CD4-positive, alpha-beta T cell treated with Interleukin-2 at 100 ng/mL for 4 hours (primary cell): ENCODE measurements at places on chromosomes 6 and 20.

GRCh38 chr20:40806929-40807820 lies 118.1 kb upstream of the MAFB start:
- no peak for DNase-seq

GRCh38 chr6:99478483-99478882 lies 36.7 kb downstream of the USP45 start:
- DNase-seq = no peak

DNA sequence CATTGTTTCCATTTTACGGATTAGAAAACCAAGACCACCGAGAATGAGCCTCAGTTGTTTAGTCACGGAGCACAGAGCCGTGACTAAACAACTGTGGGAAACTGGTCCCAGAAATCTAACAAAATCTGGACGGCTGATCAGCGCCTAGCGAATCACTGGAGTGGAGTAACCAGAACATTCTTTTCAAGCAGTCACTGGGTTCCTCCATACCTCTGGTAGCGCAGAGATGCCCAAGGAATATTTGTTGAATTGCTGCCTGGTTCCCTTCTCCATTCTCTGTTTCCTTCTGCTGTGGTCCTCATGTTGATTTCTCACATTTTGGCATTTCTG lies 62.0 kb downstream of the GPX5 start:
- DNase-seq = no peak

- no peak for DNase-seq
These were observed 361.5 kb downstream of the EPM2A start for GRCh38 chr6:145373826-145374225.

DNA sequence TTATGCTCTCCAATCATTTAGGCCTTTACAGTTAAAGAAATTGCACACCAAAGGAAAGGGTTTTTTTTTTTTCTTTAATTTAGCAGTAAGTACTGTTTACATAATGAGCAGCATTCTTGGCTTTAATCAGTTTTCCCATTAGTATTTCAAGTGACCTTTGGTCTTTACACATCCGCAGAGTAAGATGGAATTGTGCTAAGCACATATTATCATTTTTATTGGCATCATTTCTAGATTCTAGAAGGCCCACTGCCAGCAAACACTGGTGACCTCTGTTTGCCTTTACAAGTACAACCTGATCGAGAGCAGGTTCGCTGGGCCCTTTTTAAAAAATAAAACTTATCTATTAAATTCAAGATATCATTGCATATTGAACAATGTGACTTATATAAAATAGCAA lies 104.3 kb downstream of the ADGRG6 start:
- DNase-seq = no peak

- no peak for DNase-seq
These were observed 146.8 kb downstream of the RPS12 start for GRCh38 chr6:132961122-132961521.

DNA sequence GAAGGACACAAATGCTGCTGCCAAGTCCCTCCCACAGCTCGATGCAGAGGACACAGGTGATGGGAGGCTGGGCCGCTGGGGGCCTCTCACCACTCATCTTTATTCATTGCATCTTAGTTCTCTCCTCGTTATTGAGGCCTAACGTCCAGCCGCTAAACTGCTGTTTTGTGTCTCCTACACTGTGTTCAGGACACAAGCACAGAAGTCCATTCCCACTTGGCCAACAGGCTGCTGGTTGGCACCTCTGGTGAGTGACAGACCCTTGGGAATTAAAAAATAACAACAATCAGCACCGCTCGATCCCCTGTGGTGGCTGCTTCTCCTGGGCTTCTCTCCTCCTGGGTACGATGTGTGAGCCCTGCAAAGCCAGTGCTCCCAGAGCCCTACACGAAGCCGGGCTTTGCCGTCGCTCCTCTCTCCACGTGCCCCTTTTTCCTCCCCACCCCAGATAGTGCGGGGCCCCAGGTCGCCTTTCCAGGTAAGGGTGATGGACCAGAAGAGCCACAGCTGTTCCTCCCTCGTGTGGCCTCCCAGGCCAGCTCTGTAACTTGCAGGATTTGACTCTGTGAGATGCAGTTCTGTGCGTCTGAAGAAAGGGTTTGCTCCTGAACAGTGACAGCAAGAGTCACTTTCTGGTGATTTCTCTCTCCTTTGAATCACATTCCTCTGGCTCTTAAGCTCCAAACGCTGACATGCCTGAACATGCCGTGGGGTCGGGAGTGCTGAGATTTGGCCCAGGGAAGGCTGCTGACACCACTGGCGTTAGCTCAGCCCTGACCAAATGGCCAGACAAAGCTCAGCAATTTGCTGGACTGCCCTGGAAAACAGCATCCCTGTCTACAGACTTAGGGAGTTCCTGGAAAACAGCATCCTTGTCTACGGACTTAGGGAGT lies 59.3 kb downstream of the DLL1 start:
- DNase-seq = no peak

GRCh38 chr20:41497186-41497895 lies 120.8 kb downstream of the CHD6 start:
- no peak for DNase-seq

DNA sequence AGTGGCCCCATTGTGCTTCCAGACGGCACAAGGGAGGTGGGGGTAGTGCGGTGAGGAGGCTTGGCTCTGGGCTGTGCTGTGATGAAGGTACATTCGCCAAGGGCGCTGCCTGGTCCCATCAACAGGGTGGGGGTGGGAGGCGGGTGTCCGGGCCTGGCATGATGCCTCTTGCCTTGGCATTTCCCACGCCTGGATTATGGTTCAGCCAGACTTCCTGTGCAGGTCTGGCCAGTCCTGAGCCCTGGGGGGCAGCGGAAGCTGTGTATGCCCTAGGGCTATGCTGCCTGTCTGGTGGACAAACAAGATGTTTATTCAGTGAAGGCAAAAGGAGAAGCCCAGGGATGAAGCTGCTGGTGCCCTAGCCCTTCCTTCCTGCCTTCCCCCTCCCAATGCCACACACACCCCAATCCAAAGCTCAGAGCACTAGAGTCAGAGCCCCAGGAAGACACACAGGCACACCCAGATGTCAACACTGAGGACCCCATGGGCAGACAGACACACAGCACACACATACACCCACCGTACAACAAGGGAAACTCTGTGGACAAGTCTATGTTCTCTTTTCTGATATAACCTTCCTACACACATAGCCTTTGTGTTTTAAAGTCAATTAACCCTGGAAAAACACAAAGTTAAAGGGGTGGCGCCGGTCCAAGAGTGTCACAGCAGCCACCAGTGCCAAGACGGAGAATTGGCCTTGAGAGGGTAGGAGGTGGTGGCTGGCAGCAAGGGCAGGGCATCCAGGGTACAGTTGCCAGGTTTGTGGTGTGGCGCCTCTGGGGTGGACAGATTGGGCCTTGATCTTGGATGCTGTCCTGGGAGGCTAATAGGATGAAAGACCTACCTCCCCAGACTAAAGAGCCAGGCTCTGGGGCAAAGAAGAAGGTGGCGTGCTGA lies 54.7 kb upstream of the SAYSD1 start:
- DNase-seq = no peak

DNA sequence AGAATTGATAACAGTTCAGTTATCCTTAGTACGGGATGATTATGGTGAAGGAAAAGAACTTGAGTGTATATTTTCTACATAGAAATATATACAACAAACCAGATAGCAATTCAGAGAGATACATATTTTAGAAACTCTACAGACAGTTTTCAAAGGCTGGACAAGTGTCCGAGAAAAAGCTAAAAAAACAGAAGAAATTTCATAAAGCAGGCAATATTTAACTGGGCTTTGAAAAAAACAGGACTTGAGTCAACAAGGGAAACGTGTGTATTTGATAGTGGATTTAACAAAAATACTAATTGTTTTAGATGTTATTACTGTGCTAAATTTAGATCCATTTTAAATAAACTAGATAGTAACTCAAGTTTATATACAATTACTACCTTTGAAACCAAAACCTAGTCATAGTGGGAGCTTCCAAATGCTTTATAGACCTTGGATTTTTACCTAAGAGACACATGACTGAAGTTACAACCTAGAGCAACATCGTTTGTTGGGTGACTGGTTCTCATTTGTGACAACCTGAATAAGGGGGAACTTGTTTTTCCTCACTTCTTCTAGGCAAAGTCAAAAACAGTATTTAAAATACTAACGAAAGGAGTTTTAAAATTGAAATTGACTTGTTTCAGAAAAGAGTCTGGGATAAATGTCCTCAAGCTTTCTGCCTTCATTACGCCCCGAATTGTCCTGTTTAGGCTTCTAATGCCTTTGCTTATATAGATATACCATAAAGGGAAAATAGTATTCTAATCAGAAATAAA lies 116.7 kb upstream of the PRSS16 start:
- DNase-seq = no peak

DNA sequence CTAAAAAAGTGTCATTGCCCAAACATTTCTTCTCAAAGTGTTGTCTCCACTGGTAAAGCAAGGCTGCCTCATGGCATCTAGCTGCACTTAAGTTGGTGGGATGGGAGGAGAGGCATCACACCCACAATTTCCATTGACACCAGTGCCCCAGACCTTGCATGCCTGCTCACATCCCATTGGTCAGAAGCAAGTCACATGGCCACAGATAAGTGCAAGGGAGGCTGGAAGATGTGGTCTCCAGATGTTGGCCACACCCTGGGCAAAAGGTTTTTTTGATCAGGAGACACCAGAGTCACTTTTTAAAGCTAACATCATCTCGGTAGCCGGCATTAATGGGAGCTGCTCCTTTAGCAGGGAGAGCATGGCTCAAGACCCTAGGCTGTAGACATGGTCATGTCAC lies 157.1 kb upstream of the CST7 start:
- no peak for DNase-seq

DNA sequence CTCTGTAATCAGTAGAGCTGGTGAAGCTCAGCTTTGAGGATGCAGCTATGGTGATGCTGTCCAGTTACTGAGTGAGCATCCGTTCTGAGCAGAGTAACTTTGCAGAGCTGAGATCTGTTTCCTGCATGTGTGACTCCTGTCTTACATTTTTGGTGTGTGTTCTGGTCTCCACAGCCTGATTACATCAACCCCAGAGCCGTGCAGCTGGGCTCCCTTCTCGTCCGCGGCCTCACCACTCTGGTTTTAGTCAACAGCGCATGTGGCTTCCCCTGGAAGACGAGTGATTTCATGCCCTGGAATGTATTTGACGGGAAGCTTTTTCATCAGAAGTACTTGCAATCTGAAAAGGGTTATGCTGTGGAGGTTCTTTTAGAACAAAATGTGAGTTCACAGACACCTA lies 81.6 kb downstream of the FAM120B start:
- DNase-seq = no peak

DNA sequence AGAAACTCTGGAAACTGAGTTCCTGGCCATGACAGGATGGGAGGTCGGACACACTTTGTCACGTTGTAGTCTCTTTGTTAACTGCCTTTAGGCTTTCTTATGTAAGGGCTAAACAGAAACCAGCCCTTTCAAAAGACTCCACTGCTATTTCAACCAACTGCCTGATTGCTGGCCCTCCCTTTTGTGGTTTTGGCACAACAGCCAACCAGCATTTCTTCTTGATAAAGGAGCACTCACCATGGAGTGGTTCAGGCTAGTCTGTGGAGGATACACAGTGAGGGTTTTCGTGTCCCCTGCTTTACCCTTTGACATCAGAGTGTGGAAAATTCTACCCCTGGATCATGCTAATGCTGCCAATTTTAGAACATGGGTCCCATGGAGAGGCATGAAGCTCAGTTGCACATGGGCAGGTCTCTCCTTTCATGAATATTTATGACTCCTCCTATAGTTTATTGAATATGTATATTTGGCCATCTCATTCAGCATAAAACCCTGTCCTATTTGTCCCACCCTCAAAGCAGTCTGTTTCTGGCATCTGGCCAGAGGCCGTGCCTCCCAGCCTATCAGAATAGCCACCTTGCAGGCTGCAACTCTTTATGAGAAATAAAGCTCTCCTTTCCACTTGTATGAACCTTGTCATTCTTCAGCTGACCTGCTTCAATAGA lies 148.3 kb downstream of the HS3ST5 start:
- DNase-seq = no peak

DNA sequence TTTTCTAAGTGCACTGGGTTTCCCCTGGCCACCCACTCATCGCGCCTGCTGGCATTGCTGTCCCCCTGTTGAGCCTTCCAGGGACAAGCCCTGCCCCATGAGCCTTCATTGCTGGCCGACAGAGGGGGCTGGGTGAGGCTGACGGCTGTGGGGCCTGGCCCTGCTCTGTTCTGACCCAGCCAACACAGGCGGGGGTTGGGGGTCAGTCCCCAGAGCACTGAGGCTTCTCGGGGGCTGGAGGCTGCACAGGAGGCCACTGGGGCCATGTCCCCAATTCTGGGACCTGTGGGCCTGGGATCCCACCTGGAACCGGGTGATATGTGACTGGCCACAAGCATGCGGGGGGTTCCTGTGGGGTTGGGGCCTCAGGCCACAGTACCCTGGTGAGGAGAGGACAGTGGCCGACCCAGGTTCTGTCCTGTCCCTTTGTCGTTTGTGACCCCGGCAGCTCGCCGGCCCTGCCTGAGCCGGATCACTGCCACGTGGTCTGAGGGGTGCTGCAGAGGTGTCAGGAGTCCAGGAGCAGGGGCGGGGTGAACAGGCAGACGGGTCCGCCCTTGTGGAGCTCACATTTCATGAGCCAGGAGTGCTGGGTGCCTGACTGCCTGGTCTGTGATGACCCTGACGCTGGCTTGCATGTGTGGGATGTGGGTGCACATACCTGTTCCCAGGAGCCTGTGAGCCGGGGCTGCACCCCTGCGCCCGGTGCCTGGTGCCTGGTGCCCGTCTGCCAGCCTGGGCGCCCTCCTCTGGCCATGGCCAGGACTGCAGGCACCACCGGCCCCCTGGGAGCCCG lies 2.1 kb upstream of the COL20A1 start:
- peak; percentile 44 for DNase-seq

GRCh38 chr6:39074486-39074885 lies 25.9 kb downstream of the GLP1R start:
- DNase-seq = no peak
